ENCODE measurements at places on chromosomes 12 and 14.

DNA sequence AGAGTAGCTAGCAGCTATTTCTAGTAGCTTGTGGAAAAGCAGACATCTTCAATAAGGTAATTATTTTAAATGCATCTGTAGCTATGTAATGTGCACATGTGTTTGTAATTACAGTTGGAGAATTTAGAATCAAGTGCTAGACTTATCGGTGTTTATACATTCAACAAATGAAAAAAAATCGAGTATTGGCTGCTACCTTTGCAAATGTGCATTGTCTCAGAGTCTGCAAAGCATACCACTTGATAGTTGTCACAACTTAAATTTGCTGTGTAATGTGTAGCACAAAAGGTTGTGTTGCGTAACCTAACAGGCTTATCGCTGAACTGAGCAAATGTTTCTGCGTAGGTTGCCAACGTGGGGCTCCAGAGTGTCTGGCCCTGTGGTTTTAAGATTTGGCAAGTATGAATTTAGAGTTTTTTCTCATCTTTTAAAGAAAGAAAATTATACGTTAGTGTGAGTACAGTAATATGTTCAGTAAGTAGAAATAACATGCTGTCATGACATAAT lies 44.3 kb downstream of the TMTC2 start:
- DNase-seq: no peak

GRCh38 chr12:105109465-105110212 lies 2.1 kb downstream of the WASHC4 start:
- no peak for DNase-seq

- no peak for DNase-seq
These were observed 235.5 kb downstream of the AKAP6 start for GRCh38 chr14:32564596-32564995.

DNA sequence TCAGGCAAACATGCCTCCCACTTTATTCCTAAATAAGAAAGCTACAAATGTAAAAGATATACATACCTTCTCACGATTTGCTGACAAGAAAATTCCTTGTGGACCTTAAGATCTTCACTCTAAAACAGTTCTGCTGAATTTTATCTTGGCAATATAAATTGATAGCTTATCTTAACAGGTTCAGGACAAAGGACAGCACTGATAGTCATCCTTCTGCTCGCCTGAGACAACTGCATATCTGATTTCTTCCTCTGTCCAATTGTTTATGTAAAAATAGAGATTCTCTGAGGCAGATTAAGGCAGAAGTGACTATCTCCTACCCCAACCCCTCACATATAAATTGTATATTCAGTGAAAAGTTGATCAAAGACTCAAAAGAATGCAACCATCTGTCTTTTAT lies 44.9 kb downstream of the CAPZA3 start:
- no peak for DNase-seq

DNA sequence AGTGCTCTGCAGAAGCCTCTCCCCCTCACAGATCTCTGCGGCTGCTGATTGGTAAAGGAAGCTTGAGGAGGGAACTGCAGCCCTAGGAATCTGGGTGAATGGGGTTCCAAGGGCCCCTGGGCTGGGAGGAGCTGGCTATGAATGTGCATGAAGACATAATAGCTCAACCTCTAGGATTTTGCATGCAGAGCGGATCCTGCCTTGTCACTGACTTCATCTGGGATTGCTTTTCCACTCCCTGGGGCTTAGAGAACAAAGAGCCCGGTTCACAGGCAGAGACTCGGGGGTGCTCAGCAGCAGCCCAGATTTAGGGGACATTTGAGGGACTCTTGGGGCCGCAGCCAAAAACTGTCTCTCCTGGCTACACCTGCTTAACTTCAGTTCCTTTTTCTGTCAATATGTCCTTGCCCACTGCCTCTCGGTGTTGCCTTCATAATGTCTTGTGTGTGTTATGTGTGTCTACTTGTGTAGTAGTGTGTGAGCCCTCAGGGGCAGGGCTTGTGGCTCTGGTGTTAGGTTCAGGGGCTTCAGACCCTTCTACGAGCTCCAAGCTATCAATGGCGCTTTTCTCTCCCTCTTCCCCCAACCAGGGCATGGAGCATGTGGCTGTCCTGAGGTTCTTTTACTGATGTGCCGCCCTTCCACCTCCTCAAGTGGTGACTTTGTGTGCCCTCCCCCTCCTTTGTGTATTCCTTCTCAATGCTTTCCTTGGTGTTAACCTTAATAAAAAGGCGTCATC lies 1.9 kb downstream of the CCDC184 start:
- no peak for DNase-seq

DNA sequence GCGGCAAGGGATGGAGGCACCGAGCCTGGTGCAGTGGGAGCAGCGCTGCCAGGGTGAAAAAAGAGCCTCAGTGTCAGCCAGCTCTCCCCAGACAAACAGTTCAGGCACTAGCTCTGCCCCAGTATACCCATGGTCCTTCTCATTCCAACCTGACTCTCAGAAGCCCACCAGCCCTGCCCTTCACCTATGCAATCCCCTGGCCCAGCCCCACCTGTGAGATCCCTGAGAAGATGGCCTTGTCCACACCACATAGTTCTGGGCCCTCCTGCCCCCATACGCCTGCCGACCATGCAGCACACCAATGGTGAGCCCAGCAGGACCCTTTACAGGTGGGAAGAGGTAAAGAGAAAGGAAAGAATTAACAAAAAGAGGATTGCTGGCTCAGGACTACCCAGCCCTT lies 6.5 kb downstream of the KMT2D start:
- no peak for DNase-seq

GRCh38 chr14:56219666-56220413 lies 101.6 kb downstream of the PELI2 start:
- no peak for DNase-seq

- DNase-seq: no peak
These were observed 11.3 kb downstream of the KIF26A start for GRCh38 chr14:104149617-104150135.
